ENCODE measurements at places on chromosomes 11 and 22. TPM values are rescaled to one million over a fixed set of nuclear protein-coding genes. Genes with fewer than 3 reads are reported as not detected.

The SLC25A45 gene
- 3.8 TPM for total RNA-seq

The RIC3 gene
- total RNA-seq: 1.6 TPM

The TMEM121B gene
- 0.13 TPM for total RNA-seq

The CELSR1 gene
- 14.9 TPM for total RNA-seq

The C11orf97 gene
- total RNA-seq: not detected

All from articular chondrocyte of knee joint (primary cell).